ENCODE measurements at places on chromosomes 3 and 15.

DNA sequence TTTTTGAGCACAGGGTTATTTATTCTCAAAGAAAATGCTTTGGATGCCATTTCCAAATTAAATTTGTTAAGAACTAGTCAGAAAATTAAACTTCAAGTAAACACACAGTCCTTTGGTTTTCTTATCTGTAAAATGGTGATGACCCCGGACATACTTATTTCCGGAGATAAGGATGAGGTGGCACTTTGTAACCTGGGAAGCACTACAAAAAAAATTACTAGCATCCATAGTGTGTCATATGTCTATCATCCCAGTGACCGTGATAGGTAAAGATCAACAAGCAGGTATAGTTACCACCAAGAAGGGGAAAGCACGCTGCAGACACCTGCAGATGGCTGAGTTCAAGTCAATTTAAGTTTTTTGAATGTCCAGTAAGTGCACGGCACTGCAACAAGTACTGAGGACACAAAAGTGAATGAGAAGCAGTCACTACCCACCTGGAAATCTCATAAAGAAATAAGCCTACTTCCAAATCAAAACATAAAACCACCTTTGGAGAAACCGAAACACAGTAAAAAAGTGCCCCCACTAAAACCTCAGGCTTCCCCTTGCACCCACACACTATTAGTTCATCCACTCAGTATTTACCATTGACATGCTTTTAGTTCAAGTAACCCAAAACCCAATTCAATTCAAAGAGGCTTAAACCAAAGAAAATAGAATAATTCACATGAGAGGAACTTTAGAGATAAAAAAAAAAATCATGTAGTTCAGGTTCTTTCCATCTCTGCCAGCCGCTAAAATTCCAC lies 24.6 kb downstream of the SEMA5B start:
- DNase-seq = no peak

- no peak for DNase-seq
Observed at GRCh38 chr3:59237121-59237520, 187.3 kb upstream of the CFAP20DC start.

GRCh38 chr15:33111041-33111451 lies 83.5 kb downstream of the FMN1 start:
- no peak for DNase-seq

DNA sequence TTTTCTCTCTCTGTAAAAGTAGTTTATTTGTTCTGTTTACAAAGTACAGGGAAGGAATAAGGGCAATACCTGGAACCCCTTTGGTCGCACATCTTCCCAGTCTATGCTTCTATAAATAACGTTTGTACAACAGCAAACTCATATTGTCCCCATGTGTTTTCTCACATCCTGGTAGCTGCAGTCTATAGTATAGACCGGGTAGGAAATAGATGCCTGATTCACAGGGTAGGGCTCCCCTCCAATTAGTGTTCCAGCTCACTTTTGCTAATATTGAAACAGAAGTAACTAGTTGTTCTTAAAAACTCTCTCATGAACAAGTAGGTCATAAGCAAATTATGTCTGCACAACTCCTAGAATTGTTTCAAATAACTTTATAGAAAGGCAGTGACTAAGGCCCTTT lies 17.7 kb downstream of the ATG7 start:
- no peak for DNase-seq

DNA sequence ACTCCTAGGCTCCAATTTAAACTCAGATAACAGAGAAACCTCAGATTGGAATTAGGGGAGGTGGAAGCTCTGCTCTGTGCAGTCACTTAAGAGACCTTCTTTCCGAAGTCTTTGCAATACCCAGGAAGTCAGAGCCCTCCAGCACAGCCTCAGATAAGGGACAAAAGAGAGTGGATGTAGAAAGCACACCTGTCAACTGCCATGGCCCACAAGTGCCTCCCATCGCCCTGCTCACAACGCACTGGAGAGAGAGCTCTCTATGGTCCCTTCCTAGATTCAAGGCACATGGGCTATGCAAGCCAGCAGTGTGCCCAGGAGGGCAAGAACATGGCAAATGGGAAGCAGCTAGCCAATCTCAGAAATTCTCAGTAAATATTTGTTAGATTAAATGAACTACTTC lies 47.3 kb upstream of the TBL1XR1 start:
- no peak for DNase-seq

- DNase-seq = no peak
Observed at GRCh38 chr15:62549345-62549970, 384.4 kb upstream of the C2CD4B start.

DNA sequence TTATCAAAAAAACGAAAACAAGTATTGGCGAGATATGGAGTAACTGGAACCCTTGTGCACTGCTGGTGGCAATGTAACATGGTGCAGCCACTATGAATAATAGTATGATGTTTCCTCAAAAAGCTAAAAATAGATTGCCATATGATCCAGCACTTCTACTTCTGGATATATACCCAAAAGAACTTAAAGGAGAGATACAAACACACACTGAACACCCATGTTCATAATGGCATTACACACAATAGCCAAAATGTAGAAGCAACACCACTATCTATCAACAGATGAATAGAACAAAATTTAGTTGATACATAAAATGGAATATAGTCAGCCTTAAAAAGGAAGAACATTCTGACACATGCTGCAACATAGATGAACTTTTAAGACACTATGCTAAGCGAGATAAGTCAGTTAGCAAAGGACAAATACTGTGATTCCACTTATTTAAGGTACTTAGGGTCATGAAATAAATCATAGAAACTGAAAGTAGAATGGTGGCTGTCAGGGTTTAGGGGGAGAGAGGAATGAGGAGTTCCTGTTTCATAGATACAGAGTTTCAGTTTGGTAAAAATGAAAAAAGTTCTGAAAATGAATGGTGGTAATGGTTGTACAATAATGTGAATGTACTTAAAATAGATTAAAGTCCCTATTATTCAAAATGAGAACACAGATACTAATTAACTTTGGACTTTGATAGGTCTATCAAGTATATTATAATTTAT lies 59.4 kb upstream of the IMPG2 start:
- no peak for DNase-seq

- DNase-seq = no peak
Observed at GRCh38 chr3:162610261-162610660, 1113.7 kb downstream of the OTOL1 start.

- peak; percentile 94 for DNase-seq
Observed at GRCh38 chr15:75620841-75621391, 4.6 kb downstream of the SNUPN start.

DNA sequence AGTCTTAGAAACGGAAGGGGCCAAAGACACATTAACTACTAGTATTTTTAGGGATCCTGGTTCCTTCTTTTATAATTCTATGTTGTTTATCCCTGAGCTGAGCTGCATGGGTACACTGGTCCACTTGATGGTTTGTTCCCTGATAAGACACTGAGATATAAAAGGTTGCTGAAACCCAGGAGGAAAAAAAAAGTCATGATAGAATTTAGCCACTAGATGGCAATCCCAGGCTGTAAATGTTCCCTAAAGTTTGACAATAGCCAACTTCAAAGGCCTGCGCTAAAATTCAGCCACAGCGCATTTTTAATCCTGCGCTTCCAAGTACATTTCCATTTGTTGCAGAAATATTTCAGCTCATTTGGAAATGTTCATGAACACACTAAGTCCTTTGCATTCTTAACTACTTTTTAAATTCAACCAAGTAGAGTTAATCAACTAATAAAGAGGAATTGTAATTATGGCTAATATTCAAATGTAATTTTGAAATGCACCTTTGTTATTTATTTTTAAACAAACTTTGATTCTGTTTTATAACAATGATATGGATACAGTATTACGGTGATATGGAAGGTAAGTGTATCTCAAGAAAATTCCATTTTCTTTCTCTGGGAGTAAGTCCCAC lies 249.3 kb upstream of the FEZF2 start:
- DNase-seq = no peak

DNA sequence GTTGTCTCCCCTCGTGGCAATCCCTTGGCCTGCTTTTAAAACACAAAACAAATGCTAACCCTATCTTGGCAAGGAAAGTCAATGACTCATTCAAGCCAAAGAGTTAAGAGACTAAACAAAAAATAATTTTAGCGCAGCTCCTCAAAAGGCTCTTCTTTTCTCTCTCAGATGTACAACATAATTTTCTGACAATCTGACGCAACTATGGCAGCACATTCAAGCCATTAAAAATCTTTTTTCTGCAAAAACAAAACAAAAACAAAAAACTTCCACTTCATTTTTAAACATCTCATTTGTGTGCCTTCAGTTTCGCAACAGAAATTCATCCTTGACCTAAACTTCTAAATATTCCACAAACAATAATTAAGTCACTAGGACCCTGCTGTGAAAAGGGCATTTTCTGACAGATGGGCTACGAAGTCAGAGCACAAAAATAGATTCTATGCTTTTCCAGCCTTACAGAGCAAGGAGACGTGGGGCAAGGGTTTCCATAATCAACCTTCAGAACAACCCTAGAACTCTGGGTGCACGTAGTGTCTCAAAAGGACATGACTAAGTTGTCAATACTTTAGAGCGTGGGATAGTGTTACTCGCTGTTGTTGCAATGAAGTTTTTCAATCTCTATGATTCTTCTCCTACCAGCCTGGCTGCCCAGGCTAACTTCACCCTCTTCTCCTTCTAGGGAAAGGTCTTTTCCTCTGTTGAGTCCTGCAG lies 84.3 kb downstream of the MB21D2 start:
- DNase-seq = no peak

- no peak for DNase-seq
Observed at GRCh38 chr15:78407608-78408354, 30.2 kb upstream of the IREB2 start.

DNA sequence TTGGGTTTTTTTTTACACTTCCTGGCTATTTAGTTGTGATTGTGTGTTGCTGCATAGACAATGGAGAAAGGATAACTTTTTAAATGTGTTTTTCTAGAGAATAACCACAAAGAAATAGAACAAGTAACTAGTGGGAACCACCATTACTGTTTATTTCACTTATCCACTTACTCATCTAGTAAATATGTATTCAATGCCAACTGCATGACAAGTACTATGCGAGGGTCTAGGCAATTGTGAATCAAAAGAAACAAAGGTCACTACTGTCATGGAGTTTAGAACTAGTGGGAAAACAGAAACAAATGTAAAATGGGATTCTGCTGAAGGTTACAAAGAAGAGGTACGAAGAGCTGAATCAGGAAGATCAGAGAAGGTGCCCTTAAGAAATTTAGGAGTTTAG lies 600.9 kb upstream of the ROBO2 start:
- no peak for DNase-seq

- DNase-seq = no peak
Observed at GRCh38 chr3:115989684-115990421, 366.5 kb downstream of the GAP43 start.

- no peak for DNase-seq
Observed at GRCh38 chr3:188974856-188975599, 196.7 kb upstream of the TPRG1 start.

DNA sequence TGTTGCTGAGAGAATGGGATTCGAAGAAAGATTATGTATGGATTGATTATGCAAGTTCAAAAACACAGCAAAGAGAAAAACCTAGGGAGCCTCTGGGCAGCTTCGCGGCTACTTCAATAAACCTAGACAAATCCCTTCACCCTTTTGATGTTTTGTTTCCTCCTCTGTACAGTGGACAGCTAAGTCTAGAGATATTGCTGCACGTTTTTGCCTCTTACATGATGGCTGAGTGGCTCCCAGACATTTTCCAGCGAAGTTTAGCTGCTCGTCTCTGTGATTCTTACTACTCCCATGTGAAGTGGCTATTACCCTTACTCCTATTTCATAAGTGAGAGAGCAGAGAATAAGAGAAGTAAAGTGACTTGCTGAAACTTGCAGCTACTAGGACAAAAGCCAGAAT lies 695.0 kb upstream of the GRM7 start:
- no peak for DNase-seq

- DNase-seq = no peak
Observed at GRCh38 chr3:111762537-111762936, 96.5 kb upstream of the PHLDB2 start.

DNA sequence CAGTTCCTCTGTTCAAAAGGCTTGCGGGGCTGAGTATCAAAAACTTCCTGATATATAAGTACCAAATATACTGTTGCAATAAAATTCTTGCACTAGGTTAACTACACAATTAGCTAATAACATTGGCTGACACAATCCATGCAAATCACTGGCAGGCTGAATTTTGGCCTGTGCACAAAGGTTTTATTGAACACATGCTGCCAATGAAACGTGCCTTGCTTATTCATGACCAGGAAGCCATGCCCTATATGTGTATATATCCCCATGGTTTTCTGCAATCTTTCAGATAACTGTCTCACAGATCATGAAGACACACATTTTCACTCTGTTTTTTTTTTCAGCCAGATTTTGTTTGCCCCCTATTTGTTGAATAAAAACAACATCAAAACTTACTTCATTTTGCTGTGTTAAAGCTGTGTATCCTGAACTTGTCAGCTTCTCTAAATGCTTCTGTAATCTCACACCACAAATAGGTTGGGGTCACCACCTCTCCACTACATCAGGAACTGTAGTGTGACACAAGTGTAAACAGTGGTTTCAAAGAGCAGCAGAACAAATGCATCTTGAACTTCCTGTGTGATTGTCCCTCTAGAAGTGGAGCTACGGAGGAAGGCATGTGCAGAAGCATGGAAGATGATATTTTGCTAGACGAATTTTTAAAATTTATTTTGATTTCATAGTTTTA lies 920.7 kb upstream of the NR2F2 start:
- no peak for DNase-seq

GRCh38 chr3:100254168-100254777 lies 6.5 kb upstream of the TBC1D23 start:
- DNase-seq = peak; percentile 82

DNA sequence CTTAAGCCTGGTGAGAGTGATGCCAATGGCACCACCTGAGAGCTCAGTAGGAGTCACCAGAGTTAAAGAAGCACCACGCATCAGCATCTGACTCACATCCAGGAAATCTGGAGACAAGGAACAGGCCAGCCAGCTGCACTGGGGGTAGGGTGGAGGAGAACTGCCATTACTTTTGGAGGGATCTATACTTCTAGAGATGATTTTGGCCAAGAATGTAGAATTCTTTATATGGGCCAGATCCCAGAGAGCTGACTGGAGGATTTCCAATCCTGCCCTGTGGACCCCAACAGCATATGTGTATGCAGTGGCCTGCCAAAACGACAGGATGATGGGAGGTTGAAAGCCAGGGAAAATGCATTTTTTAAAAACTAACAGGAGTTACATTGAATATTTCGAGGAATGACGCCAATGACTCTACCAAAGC lies 29.8 kb downstream of the CCR3 start:
- no peak for DNase-seq

- DNase-seq = no peak
Observed at GRCh38 chr3:171514466-171514865, 54.3 kb upstream of the TNIK start.

- no peak for DNase-seq
Observed at GRCh38 chr3:170692720-170693119, 106.8 kb upstream of the SLC7A14 start.

- DNase-seq = no peak
Observed at GRCh38 chr3:196987022-196987421, 18.4 kb upstream of the PIGZ start.

DNA sequence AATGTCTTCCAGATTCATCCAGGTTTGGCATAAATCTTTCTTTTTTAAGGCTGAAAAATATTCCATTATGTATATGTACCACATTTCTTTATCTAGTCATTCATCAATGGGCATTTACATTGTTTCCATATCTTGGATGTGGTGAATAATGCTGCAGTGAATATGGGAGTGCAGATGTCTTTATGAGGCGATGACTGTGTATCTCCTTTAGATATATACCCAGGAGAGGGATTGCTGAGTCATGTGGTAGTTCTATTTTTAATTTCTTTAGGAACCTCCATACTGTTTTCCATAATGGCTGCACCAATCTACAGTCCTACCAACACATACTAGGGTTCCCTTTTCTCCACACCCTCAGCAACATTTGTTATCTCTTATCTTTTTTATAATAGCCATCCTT lies 96.3 kb downstream of the LRRC28 start:
- DNase-seq = no peak

Data from sigmoid colon (tissue), 7 donors.